ENCODE measurements at places on chromosomes 2 and 18. TPM values are rescaled to one million over a fixed set of nuclear protein-coding genes. Genes with fewer than 3 reads are reported as not detected.

Gene RFTN2
- total RNA-seq, result 5.4 TPM

DNA sequence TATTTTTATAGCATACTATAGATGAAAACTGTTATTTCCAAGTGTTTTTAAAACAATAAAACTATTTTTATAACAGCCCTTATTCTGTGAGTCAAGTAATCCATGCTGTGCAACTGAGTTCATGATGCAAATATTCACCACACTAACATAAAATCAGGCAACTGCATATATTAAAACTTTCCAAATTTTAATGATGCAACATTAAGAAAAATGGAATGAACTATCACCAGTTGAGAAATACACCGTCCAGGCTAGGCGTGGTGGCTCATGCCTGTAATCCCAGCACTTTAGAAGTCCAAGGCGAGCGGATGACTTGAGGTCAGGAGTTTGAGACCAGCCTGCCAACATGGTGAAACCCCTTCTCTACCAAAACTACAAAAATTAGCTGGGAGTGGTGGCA lies 114.5 kb downstream of the CDH2 start:
- DNase-seq, result no peak
- H3K27me3 ChIP-seq, result no peaks in the 10 kb centered on the region
- H3K4me3 ChIP-seq, result no peak overlapping the region
- H3K36me3 ChIP-seq, result peaks cover 15% of the 10 kb centered on the region

- H3K27me3 ChIP-seq, result peaks cover 3% of the 10 kb centered on the region
- no peak for DNase-seq
- H3K36me3 ChIP-seq, result no peaks in the 10 kb centered on the region
- no peak overlapping the region for H3K4me3 ChIP-seq
- H3K27ac ChIP-seq, result no peak overlapping the region
These were observed 42.7 kb upstream of the REG3G start for GRCh38 chr2:78982638-78983330.

GRCh38 chr2:74327199-74327598 lies 16.0 kb downstream of the SLC4A5 start:
- H3K4me3 ChIP-seq, result no peak overlapping the region
- no peaks in the 10 kb centered on the region for H3K36me3 ChIP-seq
- H3K4me1 ChIP-seq, result no peaks in the 10 kb centered on the region
- no peak for DNase-seq
- H3K27ac ChIP-seq, result no peak overlapping the region
- H3K27me3 ChIP-seq, result no peaks in the 10 kb centered on the region

DNA sequence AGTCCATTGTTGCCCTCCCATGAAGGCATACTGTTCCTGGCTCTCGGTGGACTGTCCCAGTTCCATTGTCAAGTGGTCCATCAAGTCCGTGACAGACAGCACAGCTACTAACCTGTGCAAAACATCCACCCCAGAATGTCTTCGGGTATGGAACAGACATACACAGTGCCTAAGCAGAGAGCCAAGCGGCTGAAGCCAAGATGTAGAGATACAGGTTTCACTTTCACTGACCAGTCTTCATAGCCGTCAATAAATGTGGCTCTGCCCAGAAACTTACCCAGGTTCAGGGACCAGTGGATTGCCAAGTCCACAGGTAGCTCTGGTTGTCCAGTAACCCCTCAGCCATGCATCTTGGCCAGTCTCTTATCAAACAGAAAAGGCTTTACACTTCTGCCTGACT lies 10.7 kb upstream of the PAPOLG start:
- no peak overlapping the region for H3K27ac ChIP-seq
- H3K4me1 ChIP-seq, result peaks cover 1% of the 10 kb centered on the region
- H3K27me3 ChIP-seq, result peaks cover 2% of the 10 kb centered on the region
- DNase-seq, result no peak

Gene CDH19
- total RNA-seq, result not detected

Gene CNNM3
- total RNA-seq, result 48.4 TPM

DNA sequence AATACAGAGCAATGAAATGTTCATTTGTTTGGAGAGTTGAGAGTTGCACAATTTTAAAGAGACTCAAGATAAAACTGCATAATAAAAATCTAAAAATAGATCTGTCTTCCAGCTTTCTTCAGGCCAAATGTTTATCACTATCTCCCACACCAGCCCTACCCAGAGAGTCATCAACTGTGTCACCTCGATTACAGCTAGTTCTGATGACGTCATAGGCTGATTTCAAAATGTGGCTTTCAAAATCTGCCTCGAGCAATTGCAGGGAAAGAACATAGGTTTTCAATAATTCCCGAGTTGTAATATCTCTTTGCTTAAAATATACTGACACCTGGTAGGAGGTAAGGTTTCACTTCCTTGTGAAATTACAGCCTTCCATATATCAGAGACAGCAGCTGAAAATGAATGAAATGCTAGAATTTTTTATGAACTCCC lies 677.6 kb upstream of the ID2 start:
- H3K4me3 ChIP-seq, result no peak overlapping the region
- no peaks in the 10 kb centered on the region for H3K36me3 ChIP-seq
- H3K4me1 ChIP-seq, result peaks cover 3% of the 10 kb centered on the region
- no peak for DNase-seq
- no peak overlapping the region for H3K27ac ChIP-seq

DNA sequence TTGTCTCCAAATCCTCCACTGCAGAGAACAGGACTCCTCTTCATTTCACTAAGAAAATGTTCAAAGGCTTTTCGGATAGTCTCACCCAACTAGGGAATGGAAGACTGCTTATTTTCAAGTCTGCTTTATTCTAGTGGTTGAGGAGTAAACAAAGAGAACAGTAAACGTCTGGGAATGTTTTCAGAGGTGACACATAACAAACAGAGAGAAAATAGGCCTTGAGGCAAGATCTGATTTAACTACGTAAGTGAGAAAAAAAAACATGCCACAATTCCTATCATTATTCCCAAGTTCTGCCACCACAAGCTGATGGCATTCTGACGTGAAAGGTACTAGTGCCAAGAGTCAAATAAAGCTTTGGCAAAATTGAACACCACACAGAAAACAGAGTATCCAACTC lies 16.7 kb upstream of the WIPF1 start:
- H3K27me3 ChIP-seq, result no peaks in the 10 kb centered on the region
- no peak overlapping the region for H3K4me3 ChIP-seq
- peaks cover 23% of the 10 kb centered on the region for H3K4me1 ChIP-seq
- no peaks in the 10 kb centered on the region for H3K36me3 ChIP-seq

Gene IL36G
- total RNA-seq, result not detected

DNA sequence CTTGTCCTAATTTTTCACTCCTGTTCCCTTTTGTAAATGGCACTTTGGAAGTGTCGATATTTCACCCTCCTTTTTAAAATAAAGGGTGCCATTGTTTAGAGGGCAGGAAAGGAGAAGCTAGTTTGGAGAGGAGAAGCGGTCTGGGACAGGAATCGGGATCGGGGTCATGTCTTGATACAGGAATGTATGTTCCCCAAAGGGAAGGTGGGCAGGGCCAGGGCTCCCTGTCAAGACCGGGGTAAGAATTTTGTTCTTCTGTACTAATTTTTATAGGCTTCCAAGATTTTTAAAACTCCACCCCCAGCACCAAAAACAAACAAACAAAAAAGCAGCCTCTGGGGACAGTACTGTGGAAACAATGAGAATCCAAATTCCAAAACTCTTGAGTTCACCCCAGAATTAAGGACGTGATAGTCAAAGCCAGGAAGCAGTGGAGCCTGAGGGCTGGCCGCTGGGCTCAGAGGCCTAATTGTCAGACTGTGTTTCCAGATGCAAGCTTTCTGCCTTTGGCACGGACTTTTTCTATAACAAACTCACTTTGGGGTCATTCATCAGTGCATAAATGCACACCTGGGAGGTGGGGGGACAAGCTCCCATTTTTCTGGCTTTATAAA lies 250.4 kb upstream of the SIX2 start:
- H3K4me1 ChIP-seq, result peaks cover 59% of the 10 kb centered on the region
- H3K27ac ChIP-seq, result no peak overlapping the region
- H3K36me3 ChIP-seq, result no peaks in the 10 kb centered on the region
- peaks cover 17% of the 10 kb centered on the region for H3K27me3 ChIP-seq

DNA sequence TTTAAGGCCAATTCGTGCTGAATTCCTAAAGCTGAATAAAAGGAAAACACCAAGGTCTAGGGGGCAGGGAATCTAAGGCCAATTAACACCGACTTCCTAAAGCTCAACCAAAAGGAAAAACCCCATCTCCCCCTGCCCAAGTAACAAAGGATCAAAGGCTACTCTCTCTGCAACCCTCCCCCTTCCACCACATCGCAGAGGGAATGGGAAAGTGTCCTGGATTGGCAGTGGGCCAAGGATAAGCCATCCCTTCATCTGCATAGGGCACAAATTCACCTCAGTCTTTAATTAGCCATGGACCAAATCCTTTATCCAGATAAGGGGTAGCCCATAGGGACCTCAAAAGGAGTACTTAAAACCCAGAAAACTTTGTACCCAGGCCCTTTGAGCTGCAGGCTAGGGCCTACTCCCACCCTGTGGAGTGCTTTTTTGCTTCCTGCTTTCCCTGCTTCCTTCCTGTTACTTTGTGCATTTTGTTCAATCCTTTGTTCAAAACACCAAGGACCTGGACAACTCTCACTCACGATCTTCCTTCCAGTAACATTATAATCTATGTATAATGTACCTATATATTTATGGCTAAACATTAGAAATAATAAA lies 2119.8 kb upstream of the CELF4 start:
- H3K36me3 ChIP-seq, result no peaks in the 10 kb centered on the region
- DNase-seq, result no peak
- no peak overlapping the region for H3K4me3 ChIP-seq

Gene ALPI
- total RNA-seq, result not detected

DNA sequence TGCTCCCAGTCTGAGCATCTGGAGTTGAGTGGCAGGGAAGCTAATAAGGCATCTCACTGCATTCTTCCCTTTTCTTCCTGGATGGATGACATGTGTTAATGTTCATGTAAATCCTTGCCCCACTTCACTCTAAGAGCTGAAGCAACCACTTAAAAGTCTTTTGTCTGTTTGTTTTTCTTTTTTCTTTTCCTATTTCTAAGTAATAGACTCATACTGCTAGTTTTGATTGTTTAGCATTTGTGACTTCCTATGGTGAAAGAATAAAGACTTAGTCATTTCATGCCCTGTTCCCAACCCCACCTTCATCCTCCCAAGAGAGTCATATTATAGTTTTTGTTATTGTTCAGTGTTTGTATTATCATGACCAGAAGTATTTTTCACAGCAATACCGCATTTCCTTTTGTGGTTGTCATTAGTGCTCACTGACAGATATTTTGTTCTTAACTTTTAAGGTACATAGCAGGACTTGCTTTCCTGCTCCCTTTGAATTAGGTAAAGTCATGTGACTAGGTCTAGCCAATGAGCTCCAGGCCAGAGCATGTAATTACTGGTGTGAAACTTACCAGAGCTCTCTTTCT lies 18.1 kb upstream of the SPP2 start:
- H3K36me3 ChIP-seq, result peaks cover 3% of the 10 kb centered on the region
- no peak overlapping the region for H3K4me3 ChIP-seq
- no peaks in the 10 kb centered on the region for H3K4me1 ChIP-seq
- no peak for DNase-seq
- H3K27me3 ChIP-seq, result peaks cover 21% of the 10 kb centered on the region

Gene CNDP1
- 0.29 TPM for total RNA-seq

Gene SIX2
- total RNA-seq, result 4.0 TPM

Gene UGT1A6
- not detected for total RNA-seq

GRCh38 chr18:79733986-79734770 lies 54.6 kb downstream of the CTDP1 start:
- no peaks in the 10 kb centered on the region for H3K4me1 ChIP-seq
- H3K36me3 ChIP-seq, result peaks cover 38% of the 10 kb centered on the region
- H3K27ac ChIP-seq, result no peak overlapping the region
- H3K27me3 ChIP-seq, result no peaks in the 10 kb centered on the region
- no peak for DNase-seq

GRCh38 chr2:227394401-227394800 lies 6.7 kb upstream of the SCYGR1 start:
- no peaks in the 10 kb centered on the region for H3K36me3 ChIP-seq
- no peaks in the 10 kb centered on the region for H3K4me1 ChIP-seq
- no peak overlapping the region for H3K27ac ChIP-seq

- no peaks in the 10 kb centered on the region for H3K36me3 ChIP-seq
- no peaks in the 10 kb centered on the region for H3K27me3 ChIP-seq
- no peak overlapping the region for H3K4me3 ChIP-seq
- no peak for DNase-seq
- H3K4me1 ChIP-seq, result peaks cover 27% of the 10 kb centered on the region
These were observed 448.7 kb upstream of the NETO1 start for GRCh38 chr18:73316513-73316912.

DNA sequence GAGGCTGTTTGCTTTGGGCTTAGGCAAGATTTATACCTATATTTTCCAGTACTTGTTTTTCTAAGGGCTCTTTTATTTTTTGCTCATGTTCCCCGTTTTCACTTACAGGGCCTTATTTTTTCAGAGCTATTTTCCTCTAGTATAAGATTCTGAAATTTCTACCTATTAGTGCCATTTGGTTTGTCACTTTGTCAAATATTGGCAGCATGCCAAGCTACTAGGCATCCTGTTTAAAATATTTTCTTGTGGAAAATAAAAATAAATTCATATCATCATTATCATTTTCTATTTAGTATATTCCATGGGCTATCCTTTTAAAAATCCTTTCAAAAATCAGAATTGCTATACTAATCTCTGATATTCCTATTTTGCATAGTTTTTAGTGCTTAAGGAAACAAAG lies 64.8 kb upstream of the CHST9 start:
- no peaks in the 10 kb centered on the region for H3K4me1 ChIP-seq
- no peaks in the 10 kb centered on the region for H3K27me3 ChIP-seq
- H3K36me3 ChIP-seq, result no peaks in the 10 kb centered on the region
- H3K27ac ChIP-seq, result no peak overlapping the region
- no peak overlapping the region for H3K4me3 ChIP-seq

Gene ICA1L
- total RNA-seq, result 17.8 TPM

DNA sequence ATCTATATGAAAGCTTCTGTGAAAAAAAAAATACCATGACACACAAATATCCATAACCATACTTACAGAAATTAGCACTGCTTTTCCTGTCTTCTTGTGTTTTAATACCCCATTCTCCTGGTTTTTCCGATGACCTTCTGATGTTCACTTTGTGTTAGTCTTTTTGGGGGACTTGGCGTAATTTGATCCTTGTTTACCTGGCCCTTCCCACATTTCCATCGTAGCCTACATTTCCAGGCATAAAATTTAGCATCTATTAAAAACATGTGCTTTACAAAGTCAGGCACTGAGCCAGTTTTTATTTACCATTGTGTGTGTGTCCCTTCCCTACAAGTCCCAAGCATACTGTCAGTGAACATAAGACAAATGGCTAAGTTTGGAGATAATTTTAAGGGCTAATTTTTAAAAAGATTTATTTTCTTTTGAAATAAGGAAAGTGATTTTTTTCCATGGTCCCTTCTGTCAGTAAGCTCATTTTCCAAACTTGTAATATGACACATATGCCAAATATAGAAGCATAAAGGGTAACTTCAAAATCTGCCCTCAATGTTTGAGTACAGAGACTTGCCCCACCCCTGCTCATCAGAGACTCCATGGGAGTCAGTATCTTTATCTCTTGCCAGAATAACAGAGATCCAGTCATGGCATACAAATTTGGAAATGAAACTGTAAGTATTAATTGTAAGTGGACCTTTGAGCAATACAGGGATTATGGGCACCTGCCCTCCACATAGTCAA lies 27.3 kb downstream of the SESTD1 start:
- H3K4me3 ChIP-seq, result no peak overlapping the region
- DNase-seq, result no peak
- peaks cover 9% of the 10 kb centered on the region for H3K36me3 ChIP-seq
- H3K27me3 ChIP-seq, result no peaks in the 10 kb centered on the region

Data from progenitor cell of endocrine pancreas (in vitro differentiated cells).